ENCODE measurements at places on chromosomes 16 and 17. TPM values are rescaled to one million over a fixed set of nuclear protein-coding genes. Genes with fewer than 3 reads are reported as not detected.

Gene ASGR1
- total RNA-seq = 1.1 TPM

DNA sequence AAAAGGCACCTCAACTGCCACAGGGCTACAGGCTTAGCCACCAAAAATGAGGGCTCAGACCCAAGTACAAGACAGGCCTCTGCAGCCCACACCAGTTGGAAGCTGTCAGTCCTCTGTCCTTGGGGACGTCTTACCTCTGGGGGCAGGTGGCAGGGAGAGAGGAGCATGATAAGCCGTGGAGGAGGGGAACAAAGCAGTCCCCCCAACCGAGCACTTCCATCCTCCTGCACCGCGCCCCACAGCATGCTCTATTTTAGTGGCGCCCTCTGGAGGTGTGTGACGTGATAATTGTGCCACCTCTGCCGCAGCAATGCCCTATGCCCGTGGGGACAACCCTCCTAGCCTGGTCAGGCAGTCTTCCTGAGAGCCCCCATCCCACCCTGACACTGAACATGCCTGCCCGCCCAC, 13.6 kb downstream of the G6PC3 start:
- H3K4me1 ChIP-seq = peaks cover 4% of the 10 kb centered on the region
- no peak overlapping the region for H3K27ac ChIP-seq
- no peak for DNase-seq
- no peak overlapping the region for H3K4me3 ChIP-seq
- peaks cover 5% of the 10 kb centered on the region for H3K36me3 ChIP-seq
- H3K27me3 ChIP-seq = no peaks in the 10 kb centered on the region

DNA sequence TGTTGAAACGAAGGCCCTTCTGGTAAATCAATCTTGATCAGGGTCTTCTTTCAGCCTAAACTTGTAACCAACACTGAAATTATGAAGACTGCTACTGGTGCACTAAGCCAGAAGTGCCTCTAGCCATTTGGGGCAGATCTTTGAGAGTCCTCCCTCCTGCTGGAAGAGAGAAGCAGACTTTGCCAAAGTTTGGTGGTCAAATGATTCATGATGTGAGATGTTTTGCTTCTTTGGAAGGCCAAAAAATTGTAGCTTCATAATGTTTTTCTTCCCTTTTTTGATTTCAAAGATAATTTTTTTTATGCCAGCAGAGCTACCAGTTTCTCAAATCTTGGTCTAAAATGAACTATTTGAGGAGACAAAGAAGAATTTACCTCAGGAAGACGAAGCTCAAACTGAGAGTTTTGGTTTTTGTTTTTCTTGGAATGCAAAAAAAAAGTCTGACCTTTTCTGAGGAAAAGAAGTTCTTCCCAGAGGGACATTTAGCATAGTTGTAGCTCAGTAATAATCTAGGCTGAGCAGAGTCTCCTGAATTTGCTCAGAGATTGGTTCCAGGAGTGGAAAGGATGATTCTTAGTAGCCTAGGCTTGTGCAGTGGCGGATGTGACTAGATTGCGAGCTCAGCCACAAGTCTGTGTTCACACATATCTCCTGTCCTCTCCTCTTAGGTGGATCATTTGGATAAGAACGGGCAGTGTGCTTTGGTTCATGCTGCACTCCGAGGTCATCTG, 50.9 kb downstream of the CYB561 start:
- no peak overlapping the region for H3K27ac ChIP-seq
- H3K4me3 ChIP-seq = no peak overlapping the region
- no peak for DNase-seq
- H3K36me3 ChIP-seq = peaks cover 1% of the 10 kb centered on the region
- peaks cover 3% of the 10 kb centered on the region for H3K4me1 ChIP-seq

GRCh38 chr16:74623214-74623838, 16.4 kb upstream of the GLG1 start:
- no peaks in the 10 kb centered on the region for H3K27me3 ChIP-seq
- no peak overlapping the region for H3K4me3 ChIP-seq
- H3K36me3 ChIP-seq = peaks cover 52% of the 10 kb centered on the region
- DNase-seq = no peak
- H3K27ac ChIP-seq = peak overlapping the region; percentile 68
- H3K4me1 ChIP-seq = peaks cover 15% of the 10 kb centered on the region

DNA sequence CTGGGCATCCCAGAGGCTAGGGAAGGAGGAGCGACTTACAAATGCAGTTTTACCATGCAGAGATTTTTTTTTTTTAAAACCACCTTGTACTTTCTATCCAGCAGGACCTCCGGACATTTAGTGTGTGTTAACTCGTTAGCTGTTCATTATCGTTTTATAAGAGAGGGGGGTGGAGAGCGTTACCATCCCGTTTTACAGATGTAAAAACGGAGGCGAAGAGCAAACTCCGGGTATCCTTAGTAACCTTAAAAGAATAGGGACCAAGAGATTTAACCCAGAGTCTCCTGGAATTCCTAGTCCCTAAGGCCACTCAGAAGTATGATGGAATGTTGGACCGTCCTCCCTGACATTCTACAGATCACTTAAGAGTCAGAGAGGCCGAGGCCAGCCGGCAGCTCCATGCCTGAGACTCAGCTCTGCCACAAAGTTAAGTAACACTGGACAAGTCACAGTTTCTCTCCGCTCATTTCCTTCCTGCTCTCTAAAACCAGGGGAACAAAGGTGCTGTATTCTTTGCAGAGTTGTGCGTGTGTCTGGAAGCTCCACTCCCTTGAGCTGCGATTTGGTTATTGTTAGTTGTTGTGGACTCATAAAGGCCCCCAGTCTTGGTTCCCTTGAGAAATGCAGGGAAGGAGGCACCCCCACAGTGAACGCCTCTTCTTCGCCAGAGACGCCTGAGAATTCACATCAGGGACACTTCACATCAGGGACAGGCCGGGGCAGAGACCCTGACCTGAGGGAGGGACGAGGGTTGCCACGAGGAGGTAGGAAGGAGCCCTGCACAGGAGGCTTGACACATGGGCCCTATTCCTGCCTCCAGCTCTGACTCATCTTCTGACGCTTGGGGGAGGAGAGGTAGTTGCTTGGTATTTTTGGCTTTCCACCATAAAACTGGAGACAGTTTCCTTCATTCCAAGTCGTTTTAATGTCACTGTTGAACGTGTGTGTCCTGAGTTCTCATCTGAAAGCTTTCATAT, 1.2 kb downstream of the DUSP14 start:
- H3K27ac ChIP-seq = peak overlapping the region; percentile 80
- no peaks in the 10 kb centered on the region for H3K27me3 ChIP-seq
- H3K36me3 ChIP-seq = no peaks in the 10 kb centered on the region
- peak overlapping the region; percentile 91 for H3K4me3 ChIP-seq
- no peak for DNase-seq

DNA sequence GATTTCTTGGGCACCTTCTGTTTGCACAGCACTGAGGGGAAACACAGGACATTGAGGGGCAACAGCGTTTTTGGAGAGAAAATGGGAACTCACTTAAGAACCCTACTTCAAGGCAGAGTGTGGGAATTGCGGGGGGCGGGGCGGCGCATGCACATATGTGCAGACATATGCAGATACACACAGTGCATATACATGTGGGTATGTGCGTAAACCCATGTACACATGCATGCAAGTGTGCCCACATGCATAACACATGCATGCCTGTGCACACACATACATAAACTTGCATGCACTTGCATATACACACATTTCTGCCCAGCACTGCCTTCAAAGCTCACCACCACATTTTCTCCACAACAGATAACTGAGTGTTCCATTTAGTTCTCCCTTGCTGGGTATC, 32.4 kb downstream of the NLRC5 start:
- peak overlapping the region; percentile 45 for H3K4me3 ChIP-seq
- H3K27ac ChIP-seq = peak overlapping the region; percentile 84
- H3K27me3 ChIP-seq = no peaks in the 10 kb centered on the region
- no peak for DNase-seq
